ENCODE measurements at places on chromosomes 5 and 9. TPM values are rescaled to one million over a fixed set of nuclear protein-coding genes. Genes with fewer than 3 reads are reported as not detected.

DNA sequence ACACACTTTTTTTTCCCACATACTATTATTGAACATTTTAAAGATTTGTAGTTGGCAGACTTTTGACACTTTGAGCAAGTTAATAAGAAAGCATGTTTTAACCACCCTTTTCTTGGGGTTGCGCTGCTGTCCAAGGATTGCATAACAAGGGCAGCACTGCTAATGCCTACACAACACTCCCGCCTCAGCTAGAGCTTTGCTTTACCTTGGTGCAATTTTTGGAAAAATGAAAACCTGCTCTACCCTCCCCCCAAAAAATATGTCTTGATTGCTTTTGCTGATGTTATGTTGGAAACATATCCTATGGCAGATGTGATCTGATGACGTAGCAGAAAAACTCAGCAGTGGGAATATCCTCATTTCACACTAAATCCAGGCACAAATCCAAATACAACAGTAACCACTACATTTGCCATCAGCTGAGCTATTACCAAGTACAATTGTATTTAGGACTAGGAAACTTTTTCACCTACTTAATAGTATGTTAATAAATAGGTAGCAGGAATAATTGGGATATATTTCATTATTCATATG is 51.5 kb downstream of the UBE2R2 start:
- H3K36me3 ChIP-seq = peaks cover 6% of the 10 kb centered on the region
- DNase-seq = peak; percentile 89
- no peaks in the 10 kb centered on the region for H3K27me3 ChIP-seq
- no peak overlapping the region for H3K4me3 ChIP-seq
- peak overlapping the region; percentile 81 for H3K27ac ChIP-seq

DNA sequence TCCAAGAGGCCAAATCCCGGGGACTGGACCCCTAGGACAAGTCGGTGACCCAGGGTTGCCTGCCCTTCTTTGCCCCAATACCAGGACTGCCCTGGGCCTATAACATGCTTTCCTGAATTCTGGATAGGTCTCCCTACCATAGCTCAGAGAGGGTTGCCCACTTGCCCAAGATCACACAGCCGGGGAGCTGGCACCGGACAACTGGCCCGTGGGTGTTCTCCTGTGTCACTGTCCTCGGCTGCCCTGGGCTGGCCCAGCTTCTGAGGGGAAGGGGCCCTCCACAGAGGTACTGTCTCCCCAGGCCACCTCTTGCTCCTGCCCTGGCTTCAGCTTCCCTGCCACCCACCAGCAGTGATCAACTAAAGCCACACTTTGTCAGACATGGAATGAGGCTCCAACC is 28.8 kb upstream of the TTLL11 start:
- H3K27ac ChIP-seq = no peak overlapping the region
- peaks cover 42% of the 10 kb centered on the region for H3K4me1 ChIP-seq
- no peak overlapping the region for H3K4me3 ChIP-seq
- DNase-seq = no peak
- peaks cover 28% of the 10 kb centered on the region for H3K27me3 ChIP-seq

DNA sequence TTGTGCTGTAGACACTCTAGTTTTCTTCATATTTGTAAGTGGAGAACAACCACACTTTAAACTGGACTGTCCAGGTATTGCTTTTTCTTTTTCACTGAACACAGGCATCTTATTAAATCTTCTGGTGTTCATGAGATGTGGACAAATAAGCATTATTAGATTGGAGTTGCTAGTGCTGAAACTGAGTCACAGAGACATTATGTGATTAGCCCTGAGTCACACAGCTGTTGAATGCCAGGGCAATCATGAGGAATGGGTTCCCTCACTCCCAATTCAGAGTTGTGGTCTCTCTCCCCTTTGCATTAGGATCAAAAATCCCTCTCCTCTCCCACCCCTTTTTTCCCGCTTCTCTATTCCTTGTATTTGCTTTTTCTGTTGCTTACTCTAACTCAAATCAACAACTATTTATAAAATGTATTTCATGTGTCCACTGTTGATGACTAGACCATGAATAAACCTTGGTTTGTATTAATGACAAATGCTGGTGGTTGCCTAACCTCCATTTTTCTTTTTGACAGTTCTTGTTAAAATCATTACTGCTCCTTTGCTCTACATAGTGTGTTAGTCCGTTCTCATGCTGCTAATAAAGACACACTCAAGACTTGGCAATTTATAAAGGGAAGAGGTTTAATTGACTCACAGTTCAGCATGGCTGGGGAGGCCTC is 738.2 kb downstream of the BRINP1 start:
- no peak overlapping the region for H3K27ac ChIP-seq
- H3K4me3 ChIP-seq = no peak overlapping the region

GRCh38 chr9:32991897-32992594 is 9.4 kb downstream of the APTX start:
- DNase-seq = no peak
- H3K27ac ChIP-seq = no peak overlapping the region
- H3K27me3 ChIP-seq = no peaks in the 10 kb centered on the region
- no peaks in the 10 kb centered on the region for H3K4me1 ChIP-seq
- H3K4me3 ChIP-seq = no peak overlapping the region

DNA sequence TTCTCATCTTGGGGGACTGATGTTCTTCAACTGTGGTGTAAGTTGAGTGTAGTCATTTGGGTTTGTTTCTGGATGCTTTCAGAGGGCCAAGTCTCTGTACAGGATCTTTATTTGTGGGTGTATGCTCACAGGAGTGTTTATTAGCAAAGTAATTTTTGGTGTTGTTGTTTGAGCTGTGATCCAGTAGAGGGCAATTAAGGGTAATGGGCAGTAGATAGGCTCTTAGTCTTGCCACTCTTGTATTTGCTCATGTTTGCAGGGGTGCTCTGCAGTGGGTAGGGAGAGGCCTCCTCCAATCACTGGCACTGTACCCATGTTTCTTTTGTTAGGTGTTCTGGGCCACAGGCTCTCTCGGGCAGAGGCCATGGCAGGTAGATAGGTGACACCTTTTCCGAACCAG is 45.9 kb upstream of the ITGA2 start:
- no peak overlapping the region for H3K4me3 ChIP-seq
- DNase-seq = no peak
- no peaks in the 10 kb centered on the region for H3K4me1 ChIP-seq
- H3K27ac ChIP-seq = no peak overlapping the region
- no peaks in the 10 kb centered on the region for H3K27me3 ChIP-seq
- H3K36me3 ChIP-seq = no peaks in the 10 kb centered on the region

GRCh38 chr5:169064093-169064492 is 236.8 kb downstream of the SLIT3 start:
- no peaks in the 10 kb centered on the region for H3K36me3 ChIP-seq
- DNase-seq = peak; percentile 49
- peaks cover 4% of the 10 kb centered on the region for H3K27me3 ChIP-seq
- no peak overlapping the region for H3K4me3 ChIP-seq
- no peak overlapping the region for H3K27ac ChIP-seq

PLAC8L1 gene
- total RNA-seq = 0.18 TPM

All from muscle of leg (tissue), 16 donors.